ENCODE measurements at places on chromosomes 4 and X.

- no peak for DNase-seq
These were observed 326.8 kb downstream of the PPP4R3C start for GRCh38 chrX:27136325-27136724.

- DNase-seq = no peak
These were observed 975.2 kb downstream of the STIM2 start for GRCh38 chr4:27835851-27836250.

DNA sequence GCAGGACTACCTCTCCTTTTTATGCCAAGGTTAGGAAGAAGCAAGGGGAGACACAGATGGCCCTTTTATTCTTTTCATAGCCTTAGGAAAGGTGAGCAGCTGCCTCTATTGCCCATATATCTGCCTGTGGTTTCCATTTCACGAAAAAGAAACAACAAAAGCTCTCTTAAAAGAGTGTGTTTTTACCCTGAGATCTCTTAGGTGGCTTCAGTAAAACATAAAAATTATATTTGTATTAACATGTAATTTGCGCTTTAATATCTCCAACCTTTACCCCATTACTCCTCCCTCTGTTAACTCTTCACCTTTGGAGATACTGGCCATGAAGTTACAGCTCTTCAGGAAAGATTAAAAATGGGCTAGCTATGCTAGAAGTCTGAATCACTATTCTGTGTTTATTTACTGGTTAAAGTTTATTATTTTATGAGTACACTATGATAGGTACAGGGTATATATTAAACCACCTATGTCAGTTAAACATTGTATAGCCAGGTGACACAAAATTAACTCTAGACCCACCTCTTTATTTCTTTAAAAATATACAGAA lies 15.0 kb upstream of the SULT1B1 start:
- DNase-seq = no peak

DNA sequence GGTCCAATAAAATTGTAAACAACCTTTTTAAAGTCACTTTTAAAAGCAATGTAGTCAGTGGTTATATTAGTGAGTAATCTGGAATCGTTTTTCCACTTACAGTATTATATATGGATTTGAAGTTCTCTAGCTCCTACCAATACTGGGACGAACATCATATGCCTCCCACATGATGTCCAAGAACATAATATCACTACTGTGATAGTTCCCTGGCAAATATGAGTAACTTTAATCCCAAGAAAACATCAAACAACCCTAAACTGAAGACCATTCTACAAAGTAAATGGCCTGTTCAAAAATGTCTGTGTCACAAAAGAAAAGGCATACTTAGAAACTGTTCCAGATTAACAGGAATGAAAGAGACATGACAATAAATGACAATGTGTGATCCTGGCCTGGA lies 53.6 kb upstream of the FGFBP2 start:
- no peak for DNase-seq

DNA sequence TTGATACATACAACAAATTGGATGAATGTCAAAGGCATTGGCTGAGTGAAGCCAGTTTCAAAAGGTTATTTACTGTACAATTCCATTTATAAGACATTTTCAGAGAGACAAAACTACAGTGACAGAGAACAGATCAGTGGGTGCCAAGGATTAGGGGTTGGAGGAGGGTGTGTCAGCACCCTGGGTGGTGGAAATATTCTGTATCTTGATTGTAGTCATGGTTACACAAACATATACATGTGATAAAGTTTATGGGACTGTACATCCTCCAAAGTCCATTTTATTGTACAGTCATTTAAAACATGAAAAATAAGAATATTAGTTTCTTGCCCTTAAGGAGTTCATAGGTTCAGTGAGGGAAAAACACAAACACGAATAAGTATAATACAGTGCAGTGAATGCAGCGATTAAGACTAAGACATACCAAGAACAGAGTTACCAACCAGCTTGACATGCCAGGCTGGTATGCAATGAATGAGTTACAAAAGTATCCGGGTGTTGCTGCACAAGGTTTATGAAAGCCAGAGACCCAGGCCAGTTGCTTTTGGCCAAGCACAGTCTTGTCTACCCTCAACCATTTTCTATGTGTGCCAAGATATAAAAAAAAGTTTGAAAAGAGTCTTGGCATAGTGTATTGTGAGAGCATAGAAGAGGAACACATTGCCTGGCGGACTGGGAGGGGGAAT lies 123.6 kb downstream of the MSL3 start:
- no peak for DNase-seq

GRCh38 chr4:132838244-132838643 lies 310.9 kb upstream of the PCDH10 start:
- no peak for DNase-seq

GRCh38 chrX:65331371-65331770 lies 203.2 kb downstream of the LAS1L start:
- DNase-seq = no peak

DNA sequence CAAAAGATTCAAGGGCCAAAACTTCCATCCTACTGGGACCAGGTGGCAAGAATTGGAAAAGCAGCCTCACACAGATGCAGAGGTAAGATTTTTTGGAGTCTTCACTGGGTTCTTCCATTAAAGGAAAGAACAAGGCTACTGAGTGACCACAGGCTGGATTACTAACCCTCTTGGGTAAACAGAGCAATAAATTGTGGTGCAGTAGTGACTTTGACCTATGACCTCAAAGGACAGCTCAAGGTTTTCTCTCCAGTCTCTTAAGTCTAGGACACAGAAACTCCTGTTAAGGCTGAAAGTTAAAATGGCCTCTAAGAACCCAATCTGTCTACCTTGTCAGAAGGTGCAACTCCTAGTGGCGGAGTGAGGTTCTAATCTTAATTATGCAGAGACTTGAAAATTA lies 464.9 kb downstream of the SMARCA1 start:
- no peak for DNase-seq

- DNase-seq = no peak
These were observed 1.9 kb downstream of the TMEM164 start for GRCh38 chrX:110004731-110005369.

GRCh38 chr4:94653095-94653649 lies 104.6 kb upstream of the BMPR1B start:
- no peak for DNase-seq

DNA sequence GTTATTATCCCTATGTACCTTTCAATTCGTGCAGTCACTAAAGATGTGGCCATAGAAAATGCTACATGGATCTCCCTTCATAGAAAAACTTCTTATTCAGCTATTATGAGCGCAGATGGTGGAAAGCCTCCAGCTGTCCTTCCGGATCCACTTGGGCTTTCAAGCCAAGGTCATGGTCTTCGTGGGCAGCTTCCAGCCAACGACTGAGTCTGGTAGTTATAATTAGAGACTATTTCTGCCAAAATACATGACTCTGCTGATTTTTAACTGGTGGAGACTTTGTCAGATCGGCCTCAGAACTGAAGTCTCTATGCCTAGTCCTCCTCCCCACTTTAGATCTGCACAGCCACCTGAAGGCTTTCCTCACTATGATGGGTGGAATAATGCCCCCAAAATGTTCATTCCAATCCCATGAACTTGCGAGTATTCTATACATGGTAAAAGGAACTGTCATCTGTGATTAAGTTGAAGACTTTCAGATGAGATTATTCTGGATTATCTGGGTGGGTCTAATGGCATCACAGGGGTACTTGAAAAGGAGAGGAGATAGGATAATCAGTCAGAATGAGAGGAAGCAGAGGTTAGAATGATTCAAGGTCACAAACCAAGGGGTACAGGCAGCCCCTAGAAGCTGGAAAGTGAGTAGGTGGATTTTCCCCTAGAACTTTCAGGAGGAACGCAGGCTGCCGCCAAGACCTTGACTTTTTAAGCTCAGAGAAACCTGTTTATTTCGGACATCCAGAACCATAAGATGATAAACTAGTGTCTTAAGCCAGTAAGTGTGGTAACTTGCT lies 171.1 kb upstream of the CXCL13 start:
- no peak for DNase-seq

GRCh38 chr4:26885912-26886274 lies 25.3 kb downstream of the STIM2 start:
- DNase-seq = no peak

DNA sequence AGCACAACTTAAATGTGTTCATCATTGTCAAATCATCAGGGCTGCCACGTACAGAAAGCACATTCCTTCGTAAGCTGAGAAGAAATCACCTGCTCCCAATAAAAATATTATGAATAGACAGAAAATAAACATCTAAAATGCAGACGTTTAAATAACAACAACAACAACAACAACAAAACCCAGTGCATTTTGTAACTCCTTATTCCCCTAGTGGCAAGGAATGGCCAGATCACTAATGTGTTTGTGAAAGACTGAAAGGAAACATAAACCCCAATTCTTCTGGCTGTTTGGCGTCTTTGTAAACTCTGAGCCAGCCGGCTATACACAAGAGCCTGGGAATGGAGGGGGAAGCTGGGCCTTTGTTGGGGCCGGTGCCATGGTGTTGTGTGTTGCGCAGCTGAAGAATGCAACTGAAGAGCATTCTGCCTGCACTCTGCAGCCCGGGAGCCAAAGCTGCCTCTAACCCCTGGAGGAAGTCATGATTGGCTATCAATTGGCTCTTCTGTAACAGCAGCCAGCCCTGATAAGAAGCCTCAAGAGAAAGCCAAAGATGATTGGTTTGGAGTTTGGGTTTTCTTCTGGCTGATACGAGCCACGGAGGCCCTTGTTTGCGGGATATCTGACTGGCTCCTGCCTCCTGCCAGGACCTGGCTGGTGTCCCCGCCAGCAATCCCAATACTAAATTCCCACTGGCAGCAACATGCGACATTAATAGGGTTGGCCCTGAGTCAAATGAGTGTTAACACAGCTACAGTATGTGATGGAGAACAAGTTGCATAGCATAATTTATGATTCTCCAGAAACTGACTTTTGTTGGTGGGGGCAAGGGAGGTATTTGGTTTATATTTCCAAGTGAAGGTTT lies 89.7 kb upstream of the TFDP3 start:
- DNase-seq = no peak

GRCh38 chr4:66606908-66607307 lies 936.6 kb upstream of the EPHA5 start:
- DNase-seq = no peak

GRCh38 chr4:176545872-176546271 lies 226.1 kb downstream of the SPCS3 start:
- DNase-seq = no peak

DNA sequence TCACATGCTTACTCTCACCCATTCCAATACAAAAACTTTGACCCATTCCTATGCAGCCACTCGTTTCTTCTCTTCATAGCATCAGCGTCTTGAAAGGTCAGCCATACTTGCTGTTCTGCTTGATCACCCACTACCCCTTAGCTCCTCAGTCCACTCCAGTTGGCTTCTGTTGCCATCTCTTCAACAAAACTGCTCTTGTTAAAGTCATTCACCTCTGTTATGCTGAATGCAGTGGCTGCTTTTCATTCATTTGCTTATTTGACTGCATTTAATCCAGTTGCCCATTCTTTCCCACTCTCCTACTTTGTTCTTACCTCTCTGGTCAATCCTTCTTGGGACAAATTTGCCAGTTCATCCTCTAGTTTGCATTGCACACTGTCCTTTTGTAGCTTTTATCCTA lies 24.9 kb downstream of the CEP135 start:
- no peak for DNase-seq

- no peak for DNase-seq
These were observed 23.8 kb downstream of the HTRA3 start for GRCh38 chr4:8293131-8293975.

GRCh38 chrX:40570346-40571093 lies 10.2 kb upstream of the ATP6AP2 start:
- no peak for DNase-seq

DNA sequence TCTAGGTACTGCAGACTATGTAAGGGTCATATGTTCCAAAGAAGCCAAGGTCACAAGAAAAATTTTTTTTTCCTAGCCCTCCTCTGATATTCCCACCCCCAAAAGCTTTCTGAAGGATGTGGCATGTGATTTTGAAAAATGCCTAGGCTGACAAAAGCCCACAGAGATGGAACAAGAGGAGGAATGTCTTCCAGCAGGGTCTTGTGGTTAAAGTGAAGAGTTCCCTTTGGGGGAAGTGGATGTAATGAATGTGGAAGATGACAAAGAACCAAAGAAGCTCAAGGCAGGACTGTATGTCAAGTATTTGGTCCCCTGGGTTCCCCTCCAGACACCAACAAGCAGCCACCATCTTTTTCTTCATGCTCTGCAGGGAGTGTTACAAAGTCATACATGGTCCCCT lies 268.8 kb downstream of the BCOR start:
- DNase-seq = no peak

GRCh38 chrX:45888518-45888917 lies 656.7 kb downstream of the ZNF674 start:
- DNase-seq = no peak

GRCh38 chr4:185945906-185946305 lies 123.0 kb upstream of the TLR3 start:
- no peak for DNase-seq

DNA sequence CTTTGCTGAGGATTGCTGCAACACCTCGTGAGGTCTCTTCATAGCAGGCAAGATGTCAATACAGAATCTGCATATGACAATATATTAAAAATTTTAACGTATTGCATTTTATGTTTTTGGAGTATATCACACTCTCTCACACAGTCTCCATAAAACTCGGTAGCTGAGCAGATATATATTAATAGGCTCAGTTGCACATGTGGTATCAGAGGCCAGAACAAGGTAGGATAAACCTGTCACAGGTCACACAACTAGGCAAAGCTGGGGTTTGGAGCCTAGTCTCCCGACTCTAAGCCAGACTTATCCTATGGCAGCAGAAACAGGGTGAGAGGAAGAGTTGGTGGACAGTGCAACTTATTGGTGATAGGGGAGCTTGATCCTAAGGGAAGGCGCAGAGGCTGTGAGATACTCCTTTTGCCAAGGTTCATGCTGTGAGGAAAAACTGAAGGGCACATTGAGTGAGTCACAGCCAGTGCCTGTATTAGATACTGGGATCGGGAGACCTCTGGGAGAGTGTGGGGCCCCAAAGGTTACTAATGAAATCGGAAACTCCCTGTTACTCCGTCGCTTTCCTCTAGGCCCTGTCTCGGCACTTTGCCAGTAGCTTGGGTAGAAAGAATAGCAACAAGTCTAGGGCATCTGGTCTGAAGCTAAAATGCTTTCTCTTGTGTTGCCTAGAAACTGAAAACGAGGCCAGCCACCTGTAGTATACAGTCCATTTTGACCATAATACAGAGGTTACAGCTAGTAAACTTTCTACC lies 195.7 kb downstream of the ARHGAP10 start:
- DNase-seq = no peak

- DNase-seq = no peak
These were observed 206.6 kb downstream of the SPRY1 start for GRCh38 chr4:123603165-123603564.

DNA sequence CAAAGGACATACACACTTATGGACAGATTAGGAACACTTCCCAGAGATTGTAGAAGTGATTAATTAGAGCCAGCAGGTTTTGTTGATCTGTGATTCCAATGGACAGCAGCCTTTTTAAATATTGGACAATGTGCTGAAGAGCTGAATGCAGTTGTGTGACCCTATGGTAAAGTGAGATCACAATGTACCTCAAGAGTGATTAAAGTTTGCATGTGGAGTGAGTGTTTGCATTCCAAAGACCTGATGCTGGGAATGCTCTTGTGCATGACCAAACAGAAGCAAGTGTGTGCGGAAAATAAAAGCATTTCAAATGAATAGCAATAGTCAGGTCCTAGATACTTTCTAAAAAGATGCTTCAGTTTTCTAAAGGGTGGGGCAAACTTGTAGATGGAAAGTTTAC lies 154.1 kb downstream of the BANK1 start:
- no peak for DNase-seq

Measured in stimulated activated CD4-positive, alpha-beta T cell treated with anti-CD3 and anti-CD28 coated beads, TNF-alpha, amount 100 ng/mL, for 1 hour (primary cell).